ENCODE measurements at places on chromosomes 13 and 19.

DNA sequence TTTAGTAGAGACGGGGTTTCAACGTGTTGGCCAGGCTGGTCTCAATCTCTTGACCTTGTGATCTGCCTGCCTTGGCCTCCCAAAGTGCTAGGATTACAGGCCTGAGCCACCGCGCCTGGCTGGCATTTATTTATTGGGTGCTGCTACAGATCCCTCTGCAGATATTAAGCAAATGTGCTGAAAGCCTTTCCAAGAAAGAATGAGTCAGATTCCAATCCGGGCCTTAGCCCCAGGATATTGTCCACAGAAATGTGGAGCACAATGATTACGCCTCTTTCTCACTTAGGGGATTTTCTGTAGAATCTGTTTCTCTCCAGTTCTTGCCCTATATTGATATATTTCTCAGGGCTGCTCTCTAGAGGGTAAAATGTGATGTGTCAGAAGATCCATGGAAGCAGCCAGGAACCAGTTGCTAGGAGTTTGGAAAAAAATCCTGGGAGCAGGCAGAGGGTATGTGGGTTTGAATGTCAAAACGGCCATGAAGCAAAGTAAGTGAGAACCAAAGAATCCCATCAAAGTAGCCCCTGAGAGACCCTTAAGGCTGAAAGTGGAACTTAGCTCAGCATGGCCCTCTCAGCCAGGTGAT lies 24.8 kb upstream of the IGFL4 start:
- no peak for DNase-seq

GRCh38 chr13:103351035-103351828 lies 285.0 kb upstream of the SLC10A2 start:
- no peak for DNase-seq

DNA sequence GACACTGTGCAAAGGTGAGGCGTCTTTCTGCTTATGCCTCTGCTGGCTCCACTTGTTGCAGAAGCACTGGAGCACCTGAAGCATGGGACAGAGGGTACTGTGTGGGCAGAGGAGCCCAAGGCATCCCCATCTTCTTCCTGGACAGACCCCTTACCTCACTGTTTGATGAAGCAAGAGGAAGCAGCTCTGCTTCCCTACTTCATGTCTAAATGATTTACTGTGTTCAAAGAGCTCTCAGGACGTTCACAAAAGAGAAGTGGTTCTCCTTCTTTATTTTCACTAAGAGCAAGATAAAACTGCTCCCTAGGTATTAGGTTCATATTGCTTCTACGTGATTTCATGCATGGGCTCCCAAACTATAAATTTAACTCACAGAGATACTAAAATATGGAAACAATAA lies 1635.4 kb upstream of the SLC10A2 start:
- DNase-seq: no peak

- no peak for DNase-seq
Observed at GRCh38 chr13:49459580-49459979, 15.5 kb downstream of the SETDB2 start.

DNA sequence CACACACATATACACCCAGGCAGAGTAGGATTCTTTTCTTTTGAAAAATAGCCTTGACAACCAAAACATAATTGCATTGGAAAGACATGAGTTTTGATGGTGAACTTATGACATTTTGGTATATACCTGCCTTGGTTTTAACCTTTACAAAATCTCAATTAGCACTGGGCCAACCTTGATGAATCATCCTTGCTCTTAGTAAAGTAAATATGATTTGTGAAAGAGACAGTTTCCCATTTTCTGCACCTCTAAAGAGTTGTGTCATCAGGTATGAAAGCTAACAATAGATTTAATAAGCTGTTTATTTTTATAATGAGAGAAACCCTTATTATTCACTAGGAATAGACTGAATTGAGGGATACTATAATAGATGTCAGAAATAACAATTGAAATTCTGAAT lies 15.7 kb upstream of the ENOX1 start:
- DNase-seq: no peak

DNA sequence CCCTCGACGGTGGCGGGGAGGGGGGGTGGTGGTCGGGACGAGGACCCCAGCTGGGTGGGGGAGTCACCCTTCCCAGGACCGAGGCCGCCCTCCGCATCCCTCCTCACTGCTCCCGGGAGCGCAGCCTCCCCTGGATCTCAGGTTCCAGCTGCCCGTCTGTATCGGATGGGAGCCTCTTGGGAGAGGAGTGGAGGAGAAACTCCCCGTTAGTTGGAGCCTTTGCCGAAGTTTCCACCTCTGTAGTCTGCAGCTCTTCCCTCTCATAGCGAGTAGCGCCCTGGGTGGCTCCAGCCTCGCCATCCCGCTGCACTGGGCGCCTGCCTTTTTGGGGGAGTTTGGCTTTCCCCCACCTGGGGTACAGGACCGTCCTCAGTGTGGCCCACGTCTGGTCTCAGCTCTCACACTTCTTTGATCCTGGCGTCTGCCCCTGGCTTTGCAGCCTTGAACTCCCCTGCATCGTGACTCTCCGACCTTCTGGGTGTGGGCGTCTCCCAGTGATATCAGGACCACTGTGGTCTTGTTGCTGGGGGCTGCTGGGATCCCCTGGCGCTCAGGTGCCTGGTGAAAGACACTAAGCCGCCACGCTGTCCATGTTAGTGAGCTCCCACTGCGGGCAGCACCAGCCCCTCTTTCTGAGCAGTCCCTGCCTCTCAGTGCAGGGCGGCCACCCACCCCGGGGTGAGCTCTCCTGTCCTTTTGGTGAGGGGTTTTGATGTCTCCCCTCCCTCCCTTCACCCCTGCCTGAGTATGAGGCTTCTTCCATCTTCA lies 1.1 kb downstream of the CNOT3 start:
- DNase-seq: no peak

DNA sequence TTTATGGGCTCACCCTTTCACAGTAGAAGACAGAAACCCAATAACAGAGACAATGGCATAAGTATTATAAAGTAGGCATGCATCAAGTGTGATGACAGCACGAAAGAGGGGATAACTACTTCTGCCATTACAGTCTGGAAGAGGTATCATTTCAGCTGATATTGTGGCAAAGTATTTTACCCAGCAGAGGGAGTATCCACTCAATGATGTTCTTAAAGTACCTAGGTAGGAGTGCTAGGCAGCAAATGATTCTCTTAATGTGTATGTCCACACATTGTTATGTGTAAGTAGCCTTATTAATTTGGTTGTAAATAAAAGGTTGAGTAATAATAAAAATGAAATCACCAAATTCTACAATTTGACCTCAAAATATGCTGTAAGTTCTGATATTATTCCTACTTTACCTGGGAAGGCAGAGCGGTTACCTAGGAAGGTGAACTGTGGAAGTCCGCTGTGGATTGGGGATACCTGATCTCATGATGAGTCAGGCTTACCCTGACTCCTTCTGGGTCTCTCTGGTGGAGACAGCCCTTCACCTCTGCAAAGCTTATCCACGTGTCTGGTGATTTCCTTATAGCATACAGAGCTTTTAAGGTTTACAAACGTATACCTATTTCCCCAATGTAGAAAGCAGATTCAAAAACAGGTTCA lies 4.1 kb upstream of the UBAC2 start:
- no peak for DNase-seq

DNA sequence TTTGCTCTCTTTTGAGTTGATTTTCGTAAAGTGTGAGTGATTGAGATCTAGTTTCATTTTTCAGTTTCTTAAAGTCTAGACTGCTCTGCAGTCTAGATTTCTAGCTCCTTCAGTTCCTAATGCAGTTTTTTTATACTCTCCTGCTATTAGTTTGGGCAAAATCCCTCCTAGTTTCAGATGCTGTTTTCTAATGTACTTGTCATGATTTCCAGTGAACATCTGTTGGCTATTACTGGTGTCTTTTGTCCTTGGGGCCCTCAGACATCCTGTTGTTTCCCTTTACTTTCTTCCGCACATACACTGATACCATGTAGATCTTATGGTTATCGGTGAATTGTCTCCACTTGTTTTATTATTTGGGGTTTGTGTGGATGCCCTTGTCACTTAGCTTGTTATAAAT lies 292.1 kb downstream of the TDRD3 start:
- no peak for DNase-seq

GRCh38 chr19:49807058-49807903 lies 5.8 kb downstream of the FUZ start:
- no peak for DNase-seq

DNA sequence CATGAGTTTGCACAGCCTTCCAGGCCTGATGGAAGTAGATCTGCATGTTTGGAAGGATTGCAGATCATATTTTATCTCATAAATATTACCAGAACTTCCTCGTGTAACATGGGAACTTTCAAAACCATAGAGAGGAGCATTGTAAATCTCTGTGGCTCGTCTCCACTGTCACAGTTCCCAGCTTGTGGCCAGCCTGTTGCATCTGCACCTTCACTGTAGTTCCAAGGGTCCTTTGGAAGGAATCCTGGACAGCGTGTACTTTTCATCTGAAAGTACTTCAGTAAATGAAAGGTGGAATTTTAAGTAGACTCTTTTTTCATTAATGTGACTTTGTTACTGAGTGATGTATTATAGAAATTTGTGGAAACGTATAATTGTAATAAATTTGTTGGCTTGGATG lies 105.4 kb downstream of the ATP11A start:
- no peak for DNase-seq

GRCh38 chr13:110419381-110419791 lies 112.3 kb downstream of the COL4A2 start:
- DNase-seq: no peak

DNA sequence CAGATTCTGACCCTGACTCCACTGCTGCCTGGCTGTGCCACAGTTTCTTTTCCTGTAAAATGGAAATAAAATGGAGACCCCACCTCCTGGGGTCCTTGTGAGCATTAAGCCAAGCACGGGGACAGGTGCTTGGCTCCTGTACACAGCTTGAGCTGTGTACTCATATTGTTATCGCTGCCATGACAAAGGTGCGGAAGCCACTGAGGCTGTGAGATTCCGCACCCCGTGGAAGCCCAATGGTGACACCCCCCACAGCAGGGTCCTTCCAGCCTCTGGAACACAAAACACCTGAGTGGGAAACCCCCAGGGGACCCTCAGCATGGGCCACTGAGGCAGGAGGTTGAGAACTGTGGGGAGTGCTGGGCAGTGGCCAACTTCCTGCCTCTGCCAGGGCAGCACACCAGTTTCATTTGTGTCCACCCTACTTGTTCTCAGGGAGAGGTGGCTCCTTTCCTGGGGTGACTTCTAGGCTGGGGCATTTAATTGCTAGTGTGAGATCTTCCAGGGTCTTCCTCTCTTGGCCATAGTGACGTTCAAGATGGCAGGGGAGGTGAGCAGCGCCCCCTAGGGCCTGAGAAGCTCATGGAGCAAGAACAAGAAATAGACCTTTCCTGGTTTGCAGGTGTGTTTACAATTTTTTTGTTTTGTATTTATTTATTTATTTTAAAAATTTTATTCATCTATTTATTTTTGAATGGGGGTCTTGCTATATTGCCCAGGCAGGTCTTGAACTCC lies 5.4 kb upstream of the JSRP1 start:
- no peak for DNase-seq

- no peak for DNase-seq
Observed at GRCh38 chr19:2852598-2852997, 11.3 kb downstream of the ZNF555 start.

DNA sequence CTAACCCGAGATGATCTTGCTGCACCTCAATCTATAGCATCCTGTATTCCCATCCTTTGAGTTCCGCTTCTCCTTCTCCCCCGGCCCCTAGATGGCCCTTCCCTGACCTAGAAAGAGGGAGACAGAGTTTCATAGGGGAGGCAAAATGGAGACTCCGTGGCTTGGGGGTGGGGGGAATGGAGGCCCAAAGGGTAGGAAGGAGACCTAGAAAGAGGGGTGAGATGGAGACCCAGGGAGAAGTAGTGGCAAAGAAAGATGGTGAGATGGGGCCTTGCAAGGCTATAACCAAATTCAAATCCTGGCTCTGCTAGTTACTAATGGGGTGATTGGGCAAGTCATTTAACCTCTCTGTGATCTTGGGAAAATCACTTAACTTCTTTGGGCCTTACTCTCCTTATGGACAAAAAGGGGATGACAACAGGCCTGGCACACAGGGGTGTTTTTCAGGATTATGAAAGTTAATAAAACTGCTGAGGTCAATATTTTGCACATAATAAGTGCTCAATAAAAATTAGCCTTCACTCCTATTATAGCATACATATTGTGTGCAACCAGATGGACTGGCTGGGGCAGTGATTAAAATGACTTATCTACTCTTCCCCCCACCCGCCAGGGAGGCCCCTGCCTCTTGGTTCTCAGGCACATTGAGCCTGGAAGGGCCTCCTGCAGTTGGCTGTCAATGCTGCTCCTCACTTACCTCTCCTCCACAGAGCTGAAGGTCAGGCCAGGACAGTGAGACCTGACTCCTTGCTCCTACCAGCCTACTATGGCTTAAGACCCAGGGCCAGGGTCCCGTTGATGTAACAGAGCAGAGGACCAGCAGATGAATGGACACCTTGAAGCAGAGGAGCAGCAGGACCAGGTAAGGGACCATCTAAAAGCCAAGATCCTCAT lies 633 bp downstream of the SPHK2 start:
- DNase-seq: no peak

DNA sequence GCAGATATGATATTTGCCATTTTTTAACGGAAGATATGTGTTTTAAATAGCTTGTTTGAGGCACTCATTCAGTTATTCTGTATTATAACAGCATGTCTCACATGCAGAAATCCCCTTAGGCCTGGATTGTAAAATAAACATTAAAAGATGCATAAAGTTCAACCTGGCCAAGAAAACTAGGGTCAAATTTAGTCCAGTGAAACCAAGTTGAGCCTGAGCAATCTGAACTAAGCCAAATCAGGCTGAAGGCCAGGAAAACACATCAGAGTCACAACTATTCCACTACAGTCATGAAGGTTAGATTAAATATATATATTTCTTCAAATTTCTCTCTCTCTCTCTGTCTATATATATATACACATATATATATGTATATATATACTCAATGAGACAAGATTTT lies 504.8 kb downstream of the SLITRK1 start:
- DNase-seq: no peak

- no peak for DNase-seq
Observed at GRCh38 chr13:95151942-95152587, 149.2 kb downstream of the ABCC4 start.
